ENCODE measurements at places on chromosomes 2 and 18. TPM values are rescaled to one million over a fixed set of nuclear protein-coding genes. Genes with fewer than 3 reads are reported as not detected.

PPIL3 gene
- polyA plus RNA-seq: 35.6 TPM

AMER3 gene
- not detected for polyA plus RNA-seq

DYNAP gene
- not detected for polyA plus RNA-seq

NEB gene
- not detected for polyA plus RNA-seq

REG3G gene
- polyA plus RNA-seq: not detected

IL37 gene
- polyA plus RNA-seq: not detected
